ENCODE measurements at places on chromosomes 3 and 15. TPM values are rescaled to one million over a fixed set of nuclear protein-coding genes. Genes with fewer than 3 reads are reported as not detected.

The CLRN1 gene
- total RNA-seq, result not detected

The ESYT3 gene
- 0.59 TPM for total RNA-seq

The MAP3K13 gene
- 23.3 TPM for total RNA-seq

The C3orf85 gene
- total RNA-seq, result not detected

The LHFPL4 gene
- total RNA-seq, result 2.7 TPM

The DGKG gene
- 0.37 TPM for total RNA-seq

The TLR9 gene
- total RNA-seq, result not detected

The EFCC1 gene
- 1.5 TPM for total RNA-seq

The TMC3 gene
- 0.13 TPM for total RNA-seq

The TTLL13 gene
- not detected for total RNA-seq

The ZKSCAN7 gene
- 14.1 TPM for total RNA-seq

The MESP2 gene
- total RNA-seq, result not detected

The ZMYND10 gene
- 0.37 TPM for total RNA-seq

The TRPC1 gene
- 45.1 TPM for total RNA-seq

The HDDC3 gene
- 20.4 TPM for total RNA-seq

The ISL2 gene
- total RNA-seq, result not detected

The ZBED2 gene
- 0.06 TPM for total RNA-seq

The TGFBR2 gene
- 7.3 TPM for total RNA-seq

The ADGRG7 gene
- not detected for total RNA-seq

The LTK gene
- total RNA-seq, result 0.12 TPM

The DZIP1L gene
- total RNA-seq, result 10.4 TPM

The PCOLCE2 gene
- total RNA-seq, result 32.5 TPM

The GOLGA8M gene
- not detected for total RNA-seq

The DOCK3 gene
- total RNA-seq, result 11.1 TPM
